LNCaP clone FGC (cell line): ENCODE measurements at places on chromosomes 6 and 20.

- no peak for DNase-seq
Observed at GRCh38 chr6:128446497-128446896, 73.9 kb downstream of the PTPRK start.

- no peak for DNase-seq
Observed at GRCh38 chr6:90610301-90610750, 23.5 kb upstream of the MAP3K7 start.

DNA sequence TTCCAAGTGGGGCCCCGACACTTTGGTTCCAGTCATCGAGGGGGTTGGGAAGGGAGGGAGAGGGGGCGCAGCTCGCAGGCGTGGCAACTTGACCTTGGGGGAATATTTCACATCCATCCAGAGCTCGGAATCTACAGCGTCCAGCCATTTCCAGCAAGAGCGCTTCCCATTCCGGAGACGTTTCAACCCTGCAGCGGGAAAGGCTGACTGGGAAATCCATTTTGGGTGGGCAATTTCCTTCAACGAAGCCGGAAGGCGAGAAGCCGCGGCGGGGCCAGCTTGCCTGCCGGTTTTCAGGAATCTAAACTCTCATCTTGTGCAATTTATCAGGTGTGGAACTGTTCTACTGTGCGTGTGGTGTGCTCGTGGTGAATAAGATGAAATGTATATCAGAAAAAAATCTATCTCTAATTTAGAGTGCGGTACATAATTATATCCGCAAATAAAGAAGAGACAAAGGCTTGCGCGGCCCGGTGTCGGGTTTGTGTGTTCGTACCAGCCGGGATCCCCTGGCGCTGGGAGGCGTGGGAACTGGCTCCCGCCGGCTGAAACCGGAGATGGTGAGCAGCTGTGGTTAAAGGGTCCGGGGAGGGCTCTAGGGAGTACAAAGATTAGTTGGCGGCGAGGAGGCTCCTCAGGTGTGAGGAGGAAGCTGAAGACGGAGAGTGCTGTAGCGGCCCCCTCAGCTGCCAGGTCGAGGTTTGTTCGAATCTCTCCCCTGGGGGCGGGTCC lies 4.8 kb downstream of the SLC32A1 start:
- DNase-seq, result no peak

- no peak for DNase-seq
Observed at GRCh38 chr6:19394687-19395086, 442.5 kb upstream of the ID4 start.

- no peak for DNase-seq
Observed at GRCh38 chr20:59512651-59513050, 91.7 kb upstream of the PHACTR3 start.

DNA sequence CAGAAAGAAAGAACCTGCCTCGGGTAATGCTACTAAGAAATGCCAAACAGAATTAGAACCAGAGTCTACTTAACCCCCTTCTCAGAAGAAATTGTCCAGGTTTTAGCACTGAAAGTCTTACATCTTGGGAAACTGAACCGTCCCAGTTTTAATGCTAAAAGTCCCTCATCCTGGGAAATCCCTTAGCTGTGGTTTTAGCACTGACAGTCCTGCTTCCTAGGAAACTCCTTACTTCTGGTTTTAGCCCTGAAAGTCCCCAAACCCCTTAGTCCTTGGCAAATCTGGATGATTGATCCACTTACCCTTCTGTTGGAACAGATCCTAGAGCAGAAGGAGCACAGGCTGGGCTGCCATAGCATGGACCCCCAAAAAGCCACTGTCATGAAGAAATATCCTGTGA lies 4.8 kb upstream of the TMEM14A start:
- no peak for DNase-seq
